ENCODE measurements at places on chromosomes 4 and X.

GRCh38 chrX:99192421-99192820 is 1217.7 kb downstream of the PCDH19 start:
- no peak for DNase-seq

- DNase-seq, result no peak
Measured at GRCh38 chr4:6520051-6520636, 47.7 kb upstream of the PPP2R2C start.

DNA sequence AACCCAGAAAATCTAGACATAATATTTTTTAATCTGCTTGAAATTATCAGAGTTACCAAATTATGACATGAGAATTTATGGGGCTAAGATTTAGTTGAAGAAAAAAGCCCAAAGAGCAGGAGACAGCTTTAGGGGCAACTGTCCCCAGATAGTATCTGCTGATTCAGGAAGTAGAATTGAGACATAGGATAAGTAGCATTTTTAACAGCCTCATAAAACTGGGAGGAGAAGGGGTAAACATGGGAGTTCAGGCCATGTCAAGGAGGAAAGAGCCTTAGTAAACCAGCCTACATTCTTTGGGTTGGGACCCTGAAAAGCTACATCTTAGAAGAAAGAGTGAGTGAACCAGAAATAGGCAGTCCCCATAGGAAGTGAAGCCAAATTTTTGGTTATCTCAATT is 9.7 kb upstream of the RAB28 start:
- DNase-seq, result no peak

DNA sequence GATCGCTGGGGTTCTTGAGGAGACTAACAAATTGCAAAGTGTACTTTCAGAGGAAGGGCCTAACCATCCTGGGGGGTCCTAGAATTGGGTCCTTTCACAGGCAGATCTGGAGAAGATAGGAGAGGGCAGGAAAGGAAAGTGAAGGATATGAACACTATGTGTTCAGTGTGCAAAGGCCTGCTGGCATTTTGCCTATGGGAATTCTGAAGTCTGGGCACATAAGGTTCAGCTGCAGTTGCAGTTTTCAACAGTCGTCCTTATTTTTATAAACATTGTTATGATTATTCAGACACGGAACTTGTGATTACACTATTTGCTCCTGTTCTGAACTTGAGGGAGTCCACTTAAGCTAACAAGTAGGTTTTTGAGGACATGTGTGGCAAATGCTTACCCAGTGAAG is 1.3 kb upstream of the SLC25A5 start:
- no peak for DNase-seq

DNA sequence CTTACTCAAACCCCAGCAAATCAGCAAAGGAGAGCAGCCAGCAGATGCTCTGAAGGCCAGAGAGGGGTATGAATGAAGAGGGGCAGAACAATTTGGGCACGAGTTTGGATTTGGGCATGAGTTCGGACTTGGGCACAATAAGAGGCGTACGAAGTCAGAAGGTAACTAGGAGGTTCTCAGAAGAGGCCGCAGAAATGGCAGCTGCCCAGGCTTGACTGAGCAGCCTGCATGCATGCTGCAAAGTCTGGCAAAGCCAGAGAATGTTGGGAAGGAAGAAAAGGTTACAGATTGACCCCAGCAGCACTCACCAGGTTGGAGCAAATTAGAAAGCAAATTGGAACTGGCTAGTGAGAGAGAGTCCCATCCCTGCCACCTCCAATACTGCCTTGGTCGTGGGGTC is 15.2 kb downstream of the CCDC149 start:
- DNase-seq, result no peak

DNA sequence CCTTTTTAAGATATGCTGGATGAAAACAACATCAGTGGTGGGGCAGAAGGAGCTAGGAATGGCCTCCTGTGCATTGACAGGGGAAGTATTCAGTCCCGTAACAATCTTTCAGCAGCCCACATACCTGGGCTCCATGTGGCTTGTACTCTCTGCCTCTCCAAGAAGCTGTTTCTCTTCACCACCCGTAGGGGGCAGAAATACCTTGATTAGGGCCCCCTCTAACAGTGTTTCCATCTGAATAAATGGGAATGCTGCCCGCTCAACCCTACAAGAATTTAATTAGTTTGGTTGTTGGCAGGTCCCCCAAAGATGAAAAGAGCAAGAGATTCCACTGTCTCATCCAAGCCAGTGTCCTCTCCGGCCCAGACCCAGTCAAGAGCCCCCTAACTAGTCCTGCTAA is 155.2 kb downstream of the SMIM20 start:
- DNase-seq, result no peak

All from occipital lobe (tissue), 3 donors.